ENCODE measurements at places on chromosomes 12 and 14.
A peak's percentile ranks its signal among the peaks of the same experiment; 100 is the strongest.

DNA sequence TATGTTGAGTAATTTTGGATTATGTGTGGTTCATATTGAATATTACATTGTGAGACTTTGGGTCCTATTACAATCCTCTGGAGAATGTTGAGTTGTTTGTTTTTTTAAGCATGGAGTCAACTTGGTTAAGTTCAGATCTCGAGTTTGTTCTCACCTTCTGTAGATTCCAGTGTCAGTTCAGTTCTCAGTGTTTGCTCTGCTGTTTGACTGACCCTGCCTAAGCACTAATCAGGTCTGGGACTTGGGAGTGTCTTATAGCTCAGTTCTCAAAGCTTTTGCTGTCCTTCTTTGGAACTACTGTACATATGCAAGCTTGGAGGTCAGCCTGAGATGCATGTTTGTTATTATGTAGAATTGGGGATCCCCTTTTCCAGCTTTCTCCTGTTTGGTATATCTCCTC lies 63.1 kb downstream of the DIP2B start:
- DNase-seq: no peak

DNA sequence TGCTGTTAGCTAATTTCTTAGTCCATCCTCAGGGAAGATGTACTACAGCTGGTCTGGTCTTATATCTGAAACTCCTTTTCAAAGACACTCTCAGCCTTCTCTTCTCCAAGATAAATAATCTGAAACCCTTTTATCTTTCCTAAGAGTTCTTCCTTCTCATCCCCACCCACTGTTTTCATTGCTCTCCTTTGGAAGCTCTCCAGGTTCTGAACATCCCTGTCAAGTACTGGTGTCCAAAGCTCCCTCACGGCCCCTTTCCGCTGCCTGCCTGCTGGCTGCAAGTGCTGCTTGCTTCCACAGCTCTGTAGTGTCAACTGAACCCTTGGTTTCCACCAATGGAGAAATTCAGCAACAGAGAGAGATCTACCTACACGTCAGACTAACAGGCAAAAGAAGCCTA lies 6.6 kb upstream of the SLC6A13 start:
- DNase-seq: no peak

- DNase-seq: no peak
Measured at GRCh38 chr12:121934309-121934664, 15.9 kb downstream of the CFAP251 start.

DNA sequence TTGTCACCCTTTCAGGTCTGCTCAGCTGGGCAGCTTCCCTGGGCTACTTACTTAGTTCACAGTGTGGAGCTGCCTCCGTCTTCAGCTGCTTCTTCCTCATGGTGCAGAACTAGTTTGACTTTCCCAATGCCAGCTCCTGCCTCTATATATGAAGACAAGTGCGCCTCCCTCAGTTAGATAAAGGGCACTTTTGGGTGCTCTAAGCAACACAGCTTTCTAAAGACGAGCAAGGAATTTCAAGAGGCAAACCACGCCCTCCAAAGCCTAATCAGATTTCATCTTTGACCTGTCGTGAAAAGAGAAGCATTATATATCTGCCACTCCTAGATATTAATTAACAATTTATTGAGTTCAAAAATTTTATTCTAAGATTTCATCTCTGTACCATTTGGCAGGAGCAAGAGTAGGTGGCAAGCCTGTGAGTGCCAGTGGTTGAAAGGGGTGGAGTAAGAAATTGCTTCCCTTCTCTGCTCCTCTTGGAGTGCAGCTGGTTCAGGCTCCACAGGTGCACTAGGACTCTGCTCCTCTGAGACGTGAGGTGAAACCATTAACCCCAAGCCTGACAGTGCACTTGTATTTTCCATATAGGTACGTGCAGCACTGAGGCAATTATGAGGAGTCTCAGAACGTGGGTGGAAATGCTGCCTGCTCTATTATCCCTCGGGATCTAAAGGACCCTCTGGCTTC lies 2.1 kb upstream of the SLC11A2 start:
- peak; percentile 23 for DNase-seq

DNA sequence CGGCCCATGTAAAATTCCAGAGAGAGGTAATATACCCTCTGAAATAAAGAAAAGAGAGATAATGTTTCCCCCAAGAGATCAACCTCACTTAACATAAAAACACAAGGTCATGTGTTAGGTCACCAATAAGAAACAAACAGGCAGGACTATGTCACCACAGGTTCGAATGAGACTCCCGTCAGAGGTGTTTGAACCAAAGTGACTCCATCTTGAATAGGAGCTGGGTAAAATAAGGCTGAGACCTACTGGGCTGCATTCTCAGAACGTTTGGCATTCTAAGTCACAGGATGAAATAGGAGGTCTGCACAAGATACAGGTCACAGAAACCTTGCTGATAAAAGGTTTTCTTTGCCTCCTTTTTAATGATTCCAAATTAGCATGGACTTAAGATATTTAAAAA lies 6.5 kb downstream of the PYGL start:
- DNase-seq: no peak
